ENCODE measurements at places on chromosomes 3 and 15.

DNA sequence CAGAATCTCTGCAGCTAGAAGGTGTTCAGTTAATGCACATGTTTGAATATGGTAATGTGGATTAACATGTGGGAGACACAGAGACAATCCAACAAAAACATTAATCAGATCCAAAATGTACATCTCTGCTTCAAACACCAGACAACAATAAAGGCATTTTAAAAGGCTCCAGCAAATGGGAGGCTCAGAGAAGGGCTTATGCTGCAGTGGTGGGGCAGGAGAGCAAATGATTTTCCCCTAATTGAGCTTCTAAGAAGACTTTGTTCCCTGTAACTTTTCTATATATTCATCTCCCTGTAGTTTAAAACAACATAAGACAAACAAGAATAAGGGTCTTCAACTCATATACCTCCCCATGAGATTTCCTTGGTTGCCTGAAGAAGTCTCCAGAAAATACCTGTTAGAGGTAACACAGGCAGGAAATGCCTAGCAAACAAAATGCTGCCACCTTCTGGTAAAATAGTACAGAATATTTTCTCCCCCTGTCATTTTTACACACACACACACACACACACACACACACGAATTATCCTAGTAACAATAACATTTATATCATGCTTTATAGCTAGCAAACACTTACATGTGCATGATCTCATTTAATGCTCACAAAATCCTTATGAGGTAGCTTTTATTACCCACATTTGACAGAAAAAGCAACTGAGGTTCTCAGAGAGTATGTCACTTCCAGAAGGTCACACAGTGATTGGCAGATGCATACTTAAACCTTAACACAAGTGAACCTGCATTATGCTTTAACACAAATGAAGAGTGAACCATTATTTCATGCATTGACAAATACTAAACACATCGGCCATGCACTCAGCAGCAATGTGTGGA is 123.4 kb upstream of the MB21D2 start:
- DNase-seq: peak; percentile 27

- no peak for DNase-seq
Observed at GRCh38 chr3:143301031-143301901, 181.7 kb downstream of the CHST2 start.

DNA sequence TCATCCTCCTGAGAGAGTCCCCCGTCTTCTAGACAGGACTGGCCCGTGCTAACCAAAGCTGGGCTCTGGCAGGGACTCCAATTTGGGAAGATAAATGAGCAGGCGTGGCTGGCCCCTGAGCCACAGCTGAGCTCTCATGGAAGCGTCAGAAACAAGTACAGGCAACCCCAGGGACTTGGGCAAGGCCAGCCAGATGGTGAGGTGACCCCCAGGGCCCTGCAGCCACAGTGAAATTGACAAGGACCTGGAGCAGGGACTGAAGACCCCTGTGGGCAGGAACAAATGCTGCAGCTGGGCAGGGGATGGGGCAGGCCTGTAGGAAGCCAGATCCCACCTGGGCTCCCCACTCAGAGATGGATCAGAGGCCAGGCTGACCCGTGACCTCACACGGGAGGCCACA is 32.8 kb upstream of the CGNL1 start:
- no peak for DNase-seq

GRCh38 chr3:11238060-11238459 is 34.1 kb upstream of the ATG7 start:
- no peak for DNase-seq

DNA sequence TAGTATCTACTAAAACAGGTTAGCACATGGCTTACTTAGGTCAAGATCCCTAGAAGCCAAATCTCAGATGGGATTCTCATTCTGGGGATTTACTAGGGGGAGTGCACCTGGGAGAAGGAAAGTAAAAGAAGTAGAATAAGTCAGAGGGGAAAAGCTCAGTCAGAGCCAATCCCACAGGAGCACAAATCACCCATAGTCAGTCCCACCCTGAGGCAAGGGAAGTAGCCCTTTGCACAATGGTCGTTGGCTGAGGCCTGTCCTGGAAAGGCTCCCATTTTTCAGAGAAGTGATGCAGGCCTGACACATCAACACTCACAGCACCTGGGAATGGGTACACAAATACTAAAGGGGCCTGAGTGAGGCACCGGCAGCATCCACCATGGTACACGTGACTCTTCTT is 39.8 kb downstream of the SST start:
- no peak for DNase-seq

- no peak for DNase-seq
Observed at GRCh38 chr3:40620151-40620550, 95.4 kb downstream of the ZNF621 start.

GRCh38 chr15:29678504-29679034 is 143.7 kb downstream of the TJP1 start:
- DNase-seq: no peak

GRCh38 chr3:71064291-71064955 is 519.1 kb downstream of the FOXP1 start:
- DNase-seq: no peak

DNA sequence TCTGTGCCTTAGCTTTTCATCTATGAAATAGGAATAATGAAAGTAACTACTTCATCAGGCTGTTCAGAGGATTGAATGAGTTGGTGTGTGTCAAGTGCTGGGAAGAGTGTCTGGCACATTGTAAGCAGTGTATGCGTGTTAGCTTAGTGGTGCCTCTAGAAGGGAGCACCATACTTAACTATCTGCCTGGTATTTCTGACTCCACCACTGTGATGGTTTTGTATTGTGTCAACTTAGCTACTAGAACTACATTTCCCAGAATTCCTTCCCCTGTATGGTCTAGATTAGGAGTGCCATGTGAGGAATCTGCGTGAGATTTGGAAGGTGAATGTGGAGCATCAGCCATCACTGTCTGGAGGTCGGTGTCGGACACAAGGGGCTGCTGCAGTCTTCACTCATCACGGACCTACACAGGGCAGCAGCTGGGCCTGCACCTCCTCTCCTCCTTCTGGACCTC is 115.4 kb upstream of the GALNT15 start:
- no peak for DNase-seq

- DNase-seq: no peak
Observed at GRCh38 chr3:195587824-195588223, 4.1 kb upstream of the APOD start.

DNA sequence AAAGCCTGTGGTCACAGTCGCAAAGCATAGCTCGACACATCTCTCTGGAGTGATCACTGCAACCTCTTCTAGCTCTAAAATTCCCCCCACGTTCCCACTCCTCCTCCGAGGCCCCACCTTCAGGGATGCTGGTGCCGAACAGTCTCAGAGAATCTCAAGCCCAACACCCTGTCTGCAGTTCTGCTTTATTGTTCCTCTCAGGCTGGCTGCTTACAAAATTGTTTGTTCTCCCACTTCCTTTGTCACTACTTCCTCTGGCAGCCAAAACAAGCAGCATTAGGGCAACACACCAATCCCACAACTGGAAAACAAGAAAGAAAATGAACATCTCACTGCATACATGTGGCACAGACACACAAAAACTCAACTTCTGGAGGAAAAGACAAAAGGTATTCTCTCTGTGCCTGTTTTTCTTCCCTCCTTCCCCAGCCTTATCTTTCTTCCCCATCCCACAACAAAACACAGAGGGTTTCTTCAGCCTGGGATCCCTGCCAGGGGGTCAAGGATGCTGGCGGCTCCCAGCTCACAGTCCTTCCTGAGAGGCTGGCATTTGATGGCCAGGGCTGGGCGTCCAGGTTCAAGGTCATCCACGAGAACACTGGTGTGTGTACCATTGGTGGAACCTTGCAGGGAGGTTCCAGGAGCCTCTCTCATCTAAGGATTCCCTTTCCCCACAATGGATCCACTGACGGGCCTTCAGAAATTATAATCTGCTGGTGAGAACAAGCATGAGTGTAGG is 108.4 kb downstream of the TMCO5A start:
- DNase-seq: no peak

DNA sequence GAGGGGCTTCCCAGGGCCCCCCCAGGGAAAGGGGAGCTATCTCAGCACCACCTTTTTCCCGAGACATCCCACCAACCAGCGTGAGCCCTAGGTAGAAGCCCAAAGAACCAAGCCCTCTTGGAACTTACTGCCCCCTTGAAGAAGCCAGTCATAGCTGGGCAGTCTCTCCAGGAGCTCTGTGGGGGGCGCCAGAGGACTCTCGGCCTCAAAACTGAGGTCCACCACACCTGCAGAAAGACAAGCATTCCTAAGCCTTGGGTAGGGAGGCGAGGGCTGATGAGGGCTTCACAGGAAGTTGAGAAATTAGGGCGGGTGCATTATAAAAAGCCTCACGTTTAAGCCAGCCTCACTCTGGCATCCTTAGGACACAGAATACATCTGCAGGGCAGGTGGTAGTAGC is 9.0 kb downstream of the SSUH2 start:
- DNase-seq: no peak

GRCh38 chr15:84741121-84741520 is 7.3 kb upstream of the ZNF592 start:
- DNase-seq: no peak

DNA sequence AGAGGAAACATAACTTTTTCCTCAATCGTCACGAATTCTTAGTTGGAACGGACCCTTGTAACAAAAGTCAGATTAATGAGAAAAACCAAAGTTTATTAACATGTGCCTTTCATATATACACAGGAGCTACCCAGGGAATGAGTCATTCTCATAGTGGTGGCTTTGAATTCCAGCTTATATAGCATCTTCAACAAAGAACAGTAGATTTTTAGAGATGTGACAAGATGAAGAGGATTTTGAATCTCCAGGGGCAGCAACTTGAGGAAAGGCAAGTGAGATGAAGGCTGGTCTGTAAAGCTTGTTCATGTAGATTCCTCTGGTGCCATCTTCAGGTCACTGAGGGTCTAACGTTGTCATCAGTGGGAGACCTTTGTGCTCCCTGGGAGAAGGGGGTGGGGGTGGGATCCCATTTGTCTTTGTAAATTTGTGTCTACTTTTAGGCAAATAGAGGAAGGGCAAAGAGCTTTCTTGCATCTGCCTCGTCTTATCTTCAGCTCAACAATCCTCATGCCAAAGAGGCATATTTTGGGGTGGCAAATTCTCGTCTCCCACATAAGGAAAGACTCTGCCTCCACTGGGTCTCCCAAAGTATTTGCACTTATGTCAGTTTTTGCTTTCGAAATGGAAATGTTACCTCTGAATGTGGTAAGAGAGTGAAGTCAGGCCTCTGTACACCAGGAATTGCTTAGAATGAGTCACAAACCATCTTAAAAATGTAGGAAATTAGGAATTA is 29.5 kb downstream of the CLEC3B start:
- DNase-seq: peak; percentile 37

- no peak for DNase-seq
Observed at GRCh38 chr3:194097141-194097882, 38.6 kb upstream of the HES1 start.

DNA sequence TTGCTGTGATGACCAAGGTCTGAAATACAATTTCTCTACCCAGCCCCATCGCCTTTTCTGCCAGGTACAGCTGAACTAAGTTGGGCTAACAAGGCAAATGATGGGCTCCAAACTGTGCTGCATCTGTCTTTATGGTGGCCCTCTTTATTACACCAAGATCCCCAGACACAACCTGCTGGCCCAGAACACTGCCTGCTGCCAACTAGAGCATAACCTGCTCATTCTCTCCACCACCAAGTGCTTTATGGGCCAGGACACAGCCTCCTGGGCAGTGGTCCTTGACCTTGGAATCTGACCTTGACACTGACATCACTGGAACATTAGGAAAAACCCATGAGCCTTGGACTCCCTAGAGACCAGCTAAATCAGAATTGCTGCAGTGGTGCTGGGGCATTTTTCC is 3.3 kb downstream of the LINS1 start:
- no peak for DNase-seq

DNA sequence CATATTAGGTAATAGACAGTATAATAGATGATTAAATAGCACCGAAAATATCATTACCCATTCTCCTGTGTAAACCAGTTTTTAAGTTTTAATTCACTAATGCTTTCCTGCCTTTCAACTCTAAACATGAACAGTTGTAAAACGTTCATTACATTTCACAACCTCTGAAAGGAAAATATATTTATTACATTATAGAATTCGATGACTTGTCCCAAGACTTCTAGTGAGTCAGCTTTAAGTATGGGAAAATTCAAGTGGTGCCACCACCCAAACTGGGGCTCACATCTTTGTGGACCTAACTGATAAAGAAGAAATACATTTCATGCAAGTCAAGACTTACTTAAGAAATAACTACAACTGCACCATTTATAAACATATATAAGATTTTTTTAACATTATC is 2.0 kb downstream of the TRIM59 start:
- no peak for DNase-seq

- DNase-seq: no peak
Observed at GRCh38 chr3:30268288-30268687, 338.1 kb upstream of the TGFBR2 start.

DNA sequence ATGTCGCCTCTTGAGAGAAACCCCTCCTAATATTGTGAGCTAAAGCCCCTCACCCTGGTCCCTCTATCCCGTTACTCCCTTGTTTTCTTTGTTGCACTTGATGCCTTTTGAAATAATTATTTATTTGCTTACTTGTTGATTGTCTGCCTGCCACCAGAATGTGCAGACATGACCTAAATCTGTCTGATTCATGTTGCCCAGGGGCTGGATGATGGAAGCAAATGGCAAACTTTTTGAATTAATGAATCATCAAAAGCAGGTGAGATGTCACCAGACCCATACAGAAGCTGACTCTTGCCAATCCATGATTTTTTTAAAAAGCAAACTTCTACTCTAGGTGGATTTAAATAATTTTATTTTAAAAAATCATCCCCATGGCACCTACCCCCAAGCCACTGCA is 49.3 kb downstream of the GRIP2 start:
- DNase-seq: no peak

DNA sequence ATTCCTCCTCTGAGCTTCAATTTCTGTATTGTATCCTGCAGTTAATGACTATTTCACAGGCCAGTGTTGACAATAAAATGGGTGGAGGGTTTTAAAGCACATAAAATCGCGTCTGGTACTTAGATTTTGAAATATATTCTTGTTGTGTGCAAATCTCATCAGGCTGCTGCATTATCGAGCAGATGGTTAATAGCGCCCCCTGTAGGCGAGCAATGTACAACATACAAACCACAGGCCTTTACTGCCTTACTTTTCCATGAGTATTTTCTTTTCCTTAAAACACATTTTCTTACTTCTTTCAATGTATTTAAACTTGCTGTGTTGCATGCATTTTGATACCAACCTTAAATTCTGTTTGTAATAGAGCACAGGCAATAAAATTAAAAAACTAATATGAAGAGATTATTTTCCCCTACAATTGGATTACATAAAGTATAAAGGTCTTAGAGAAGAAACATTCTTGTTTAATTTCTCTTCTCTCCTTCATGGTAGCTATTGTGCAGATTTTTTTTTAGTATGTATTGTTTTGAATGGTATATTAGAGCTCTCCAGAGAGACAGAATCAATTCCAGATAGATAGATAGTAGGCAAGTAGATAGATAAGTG is 608.4 kb downstream of the CADM2 start:
- DNase-seq: peak; percentile 51

DNA sequence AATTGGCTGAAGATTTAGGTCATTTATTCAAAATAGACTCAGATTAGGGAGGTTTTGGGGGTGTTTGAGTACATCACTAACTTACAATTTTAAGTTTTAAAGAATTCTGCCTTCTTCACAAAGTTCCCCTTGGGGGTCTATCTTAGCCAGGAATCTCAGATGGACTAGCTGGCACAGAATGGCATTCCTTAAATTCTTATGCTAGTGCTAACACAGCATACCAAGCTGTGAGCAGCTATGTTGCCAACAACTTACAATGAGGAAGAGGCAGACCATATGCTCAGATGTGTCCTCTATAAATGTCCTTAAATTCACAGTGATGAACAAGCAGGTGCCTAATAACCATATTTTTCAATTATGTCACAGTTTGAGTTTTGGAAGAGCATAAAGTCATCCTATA is 60.9 kb upstream of the NPHP3 start:
- no peak for DNase-seq
